Activated CD4-positive, alpha-beta T cell treated with anti-CD3 and anti-CD28 coated beads for 4 hours (primary cell): ENCODE measurements at places on chromosomes 16 and 17.

GRCh38 chr16:12958366-12958765, 57.0 kb downstream of the SHISA9 start:
- DNase-seq = no peak

- no peak for DNase-seq
Observed at GRCh38 chr16:50246299-50247122, 19.8 kb upstream of the ADCY7 start.

DNA sequence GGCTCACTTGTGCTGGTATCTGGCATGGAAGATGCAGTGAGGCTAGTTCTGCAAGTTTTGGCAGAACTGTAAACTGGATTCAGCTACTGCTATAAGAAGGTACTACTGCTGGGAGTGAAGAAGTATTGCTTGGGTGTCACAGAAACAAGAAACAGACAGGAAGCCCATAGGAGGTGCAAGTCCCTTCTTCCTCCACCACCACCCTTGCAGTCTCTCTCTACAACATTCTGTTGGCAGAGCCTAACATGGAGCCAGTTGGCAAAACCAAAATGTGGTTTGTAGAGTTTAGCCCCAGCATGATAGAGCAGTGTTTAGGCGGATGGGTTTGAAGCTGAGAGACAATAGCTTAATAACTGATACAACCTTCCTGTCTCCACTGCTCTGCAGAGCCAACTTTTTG, 72.6 kb downstream of the NLK start:
- DNase-seq = no peak

- no peak for DNase-seq
Observed at GRCh38 chr17:9346296-9346926, 229.2 kb downstream of the STX8 start.

DNA sequence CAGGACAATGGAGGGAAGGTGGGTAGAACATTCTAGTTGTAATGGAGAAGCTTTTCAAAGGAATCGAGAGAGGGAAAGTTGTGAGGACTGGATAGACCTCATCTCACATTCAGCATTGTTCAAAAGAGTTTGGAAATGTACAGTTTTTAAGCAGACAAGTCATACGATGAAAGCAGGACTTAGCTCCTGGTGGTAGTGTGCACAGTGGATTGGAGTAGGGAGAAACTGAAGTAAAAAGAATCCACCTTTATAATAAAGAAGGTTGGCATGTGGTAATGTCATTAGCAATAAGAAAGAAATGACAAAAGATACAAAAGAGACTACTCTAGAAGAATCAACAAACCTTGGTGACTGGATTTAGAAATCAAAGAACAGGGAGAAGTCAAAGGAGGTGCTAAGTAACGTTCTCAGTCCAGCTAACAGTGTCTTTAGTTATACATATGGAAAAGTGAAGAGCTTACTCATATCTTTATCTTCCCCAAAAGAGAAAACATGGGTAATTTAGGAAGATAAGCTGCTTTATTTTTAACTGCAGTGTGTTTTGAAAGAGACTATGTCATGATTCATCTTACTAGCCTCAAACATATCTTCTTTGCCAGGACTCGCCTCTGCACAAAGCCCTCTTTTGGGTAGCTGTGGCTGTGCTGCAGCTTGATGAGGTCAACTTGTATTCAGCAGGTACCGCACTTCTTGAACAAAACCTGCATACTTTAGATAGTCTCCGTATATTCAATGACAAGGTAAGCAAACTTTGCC, 18.7 kb upstream of the EVI2A start:
- no peak for DNase-seq

DNA sequence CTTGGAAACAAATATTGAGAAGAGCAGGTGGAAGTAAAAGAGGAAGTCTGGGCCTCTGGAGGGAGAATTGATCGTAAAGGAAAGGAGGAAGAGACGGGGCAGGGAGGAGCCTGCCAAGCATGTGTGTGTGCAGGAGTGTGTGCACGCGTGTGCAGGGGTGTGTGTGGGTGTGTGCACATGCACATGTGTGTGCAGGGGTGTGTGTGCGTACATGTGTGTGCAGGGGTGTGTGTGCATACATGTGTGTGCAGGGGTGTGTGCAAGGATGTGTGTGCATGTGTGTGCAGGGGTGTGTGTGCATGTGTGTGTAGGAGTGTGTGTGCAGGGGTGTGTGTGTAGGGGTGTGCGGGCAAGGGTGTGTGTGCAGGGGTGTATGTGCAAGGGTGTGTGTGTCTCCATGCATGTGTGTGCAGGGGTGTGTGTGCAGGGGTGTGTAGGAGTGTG, 10.0 kb downstream of the CEP295NL start:
- DNase-seq = no peak

DNA sequence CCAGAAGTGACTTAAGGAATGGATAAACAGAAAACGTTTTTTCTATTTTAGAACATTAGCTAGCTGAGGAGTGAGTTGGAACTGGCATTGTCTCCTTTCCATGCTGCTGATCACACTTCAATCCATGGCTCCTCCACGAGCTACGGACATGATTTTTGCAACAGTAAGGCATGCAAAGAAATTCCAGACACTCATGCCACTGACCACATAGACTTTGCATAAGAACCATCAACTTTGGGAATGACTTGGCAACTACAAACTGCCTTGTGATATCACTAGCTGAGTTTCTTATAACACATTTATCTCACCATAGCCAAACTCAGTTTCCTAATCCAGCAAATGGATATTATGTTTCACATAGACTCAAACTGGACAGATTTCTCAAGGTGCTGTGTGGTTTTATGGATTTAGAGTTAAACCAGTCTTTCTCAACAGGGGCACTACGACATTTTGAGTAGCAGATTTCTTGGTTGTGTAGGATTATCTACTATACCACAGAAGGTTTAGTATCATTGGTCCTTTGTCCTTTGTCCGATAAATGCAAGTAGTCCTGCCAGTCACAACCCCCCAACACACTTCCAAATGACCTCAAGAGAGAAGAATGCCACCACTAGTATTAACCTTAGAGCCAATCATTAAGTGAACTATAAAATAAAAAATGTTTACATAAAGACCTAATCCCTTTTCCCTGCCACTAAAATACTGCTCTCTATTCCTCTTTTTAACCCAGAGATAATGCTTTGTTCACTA, 48.3 kb upstream of the C17orf78 start:
- no peak for DNase-seq

DNA sequence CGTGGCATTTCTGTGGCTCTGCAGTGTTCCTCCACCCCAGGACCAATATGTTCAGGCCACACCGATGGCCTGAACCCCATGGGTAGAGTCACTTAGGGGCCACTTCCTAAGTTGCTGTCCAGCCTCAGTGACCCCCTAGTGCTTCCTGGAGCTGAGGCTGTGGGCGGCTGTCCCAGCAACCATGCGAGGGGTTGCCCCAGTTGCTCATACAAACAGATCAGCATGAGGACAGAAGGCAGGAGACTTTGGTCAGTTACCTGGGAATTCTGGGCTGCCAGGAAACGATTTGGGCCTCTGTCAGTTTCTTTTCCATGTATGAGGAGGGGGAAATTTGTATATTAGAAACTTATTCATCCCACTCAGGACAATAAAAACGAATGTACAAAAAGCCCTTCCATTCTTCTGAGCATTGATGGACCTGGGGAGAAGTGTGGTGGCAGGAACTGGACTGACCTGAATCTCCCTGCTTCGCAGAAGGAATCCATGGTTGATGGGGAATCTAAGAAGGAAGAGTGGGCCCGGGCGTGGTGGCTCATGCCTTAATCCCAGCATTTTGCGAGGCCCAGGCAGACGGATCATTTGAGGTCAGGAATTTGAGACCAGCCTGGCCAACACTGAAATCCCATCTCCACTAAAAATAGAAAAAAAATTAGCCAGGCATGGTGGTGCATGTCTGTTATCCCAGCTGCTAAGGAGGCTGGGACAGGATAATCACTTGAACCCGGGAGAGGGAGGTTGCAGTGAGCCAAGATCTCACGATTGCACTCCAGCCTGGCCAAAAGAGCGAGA, 4.9 kb upstream of the IL32 start:
- DNase-seq = no peak

GRCh38 chr16:79077346-79077745, 523.2 kb downstream of the MAF start:
- no peak for DNase-seq

- no peak for DNase-seq
Observed at GRCh38 chr16:77896415-77897128, 108.2 kb downstream of the VAT1L start.

DNA sequence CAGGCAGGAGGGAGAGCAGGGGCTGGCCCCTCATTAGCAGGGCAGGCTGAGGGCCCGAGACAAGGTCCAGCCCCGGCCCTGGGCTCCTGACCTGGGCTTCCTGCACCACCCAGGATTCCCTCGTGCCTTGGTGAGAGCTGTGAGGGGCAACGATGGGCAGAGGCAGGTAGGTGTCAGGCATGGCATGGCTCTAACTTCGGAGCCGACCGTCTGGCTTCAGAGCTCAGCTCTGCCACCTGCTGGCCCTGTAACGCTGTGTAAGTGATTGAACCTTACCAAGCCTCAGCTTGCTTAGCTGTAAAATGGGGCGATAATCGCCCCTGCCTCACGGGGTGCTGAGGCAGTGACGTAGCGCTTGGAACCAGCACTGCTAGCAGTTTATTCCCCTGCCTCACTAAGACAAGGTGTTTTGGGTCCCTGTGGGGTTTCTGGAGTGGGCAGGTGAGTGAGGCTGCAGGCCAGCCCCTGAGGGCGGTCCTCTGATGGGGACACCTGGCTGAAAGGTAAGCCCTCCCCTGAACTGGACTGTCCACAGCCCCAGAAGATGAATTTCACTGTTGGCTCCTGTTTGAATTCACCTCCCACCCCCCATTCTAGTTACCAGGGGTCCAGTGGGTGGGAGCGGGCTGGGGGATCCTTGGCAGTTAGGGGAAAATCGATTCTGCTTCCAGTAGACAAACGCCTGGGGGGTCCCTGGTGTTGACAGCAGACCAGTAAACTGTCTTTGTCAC, 184.8 kb upstream of the GSE1 start:
- DNase-seq = peak; percentile 38

- DNase-seq = no peak
Observed at GRCh38 chr17:31114956-31115555, 20.3 kb downstream of the NF1 start.

DNA sequence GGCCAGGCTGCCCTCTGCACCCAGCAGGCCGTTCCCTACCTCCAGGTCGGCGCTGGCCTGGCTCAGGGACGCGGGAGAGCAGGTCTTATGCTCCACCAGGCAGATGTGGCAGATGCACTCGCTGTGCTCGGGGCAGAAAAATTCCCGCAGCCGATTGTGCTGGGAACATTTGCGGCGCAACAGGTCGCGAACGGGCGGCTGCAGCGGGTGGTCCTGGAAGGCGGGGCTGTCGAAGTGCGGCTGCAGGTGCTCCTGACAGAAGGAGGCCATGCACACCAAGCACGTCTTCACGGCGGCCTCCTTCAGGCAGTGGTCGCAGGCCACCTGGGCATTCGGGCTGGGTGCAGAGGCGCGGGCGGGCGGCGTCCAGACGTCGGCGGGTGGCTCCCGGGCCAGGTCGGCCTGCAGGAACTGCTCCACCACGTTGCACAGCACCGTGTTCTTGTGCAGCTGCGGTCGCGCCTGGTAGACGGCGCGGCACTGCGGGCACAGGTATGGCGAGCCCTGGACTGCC, 439 bp downstream of the TRIM25 start:
- no peak for DNase-seq

GRCh38 chr17:44880062-44880461, 19.2 kb downstream of the EFTUD2 start:
- no peak for DNase-seq

DNA sequence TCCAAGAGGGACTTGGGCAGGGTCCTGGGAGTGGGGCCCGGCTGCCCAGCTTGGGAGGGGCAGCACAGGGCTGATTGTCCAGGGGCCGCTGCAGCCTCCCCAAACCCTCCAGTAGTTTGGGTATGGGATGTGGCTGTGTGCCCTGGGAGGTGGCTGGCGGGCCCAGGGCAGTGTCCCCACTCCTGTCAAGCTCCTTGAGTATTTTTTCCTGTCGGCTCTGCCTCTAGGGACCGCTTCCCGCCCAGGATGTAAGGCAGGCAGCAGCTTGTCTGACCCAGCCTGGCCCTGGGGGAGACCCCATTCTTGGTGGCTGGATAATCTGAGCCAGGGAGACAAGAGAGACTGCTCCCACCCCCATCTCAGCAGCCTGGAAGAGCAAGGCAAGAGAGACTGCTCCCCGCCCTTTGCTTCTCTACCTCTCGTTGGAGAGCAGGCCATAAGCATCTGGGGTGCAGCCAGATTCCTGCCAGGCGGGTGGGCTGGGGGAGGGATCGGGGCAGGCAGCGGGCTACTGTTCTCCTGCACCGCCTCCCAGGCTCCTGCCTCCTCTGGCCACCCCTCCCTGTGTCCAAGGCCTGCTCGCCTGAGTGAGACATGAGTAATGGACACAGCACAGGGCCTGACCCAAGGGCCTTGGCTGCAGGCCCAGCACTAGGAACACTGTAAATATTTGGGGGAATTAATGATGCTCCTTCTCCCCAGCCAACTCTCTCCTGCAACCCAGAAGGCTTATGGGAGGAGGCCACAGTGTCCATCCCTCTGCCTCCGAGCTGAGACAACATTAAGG, 18.4 kb upstream of the ITGA3 start:
- no peak for DNase-seq

- no peak for DNase-seq
Observed at GRCh38 chr16:85552980-85553435, 60.1 kb upstream of the GSE1 start.

DNA sequence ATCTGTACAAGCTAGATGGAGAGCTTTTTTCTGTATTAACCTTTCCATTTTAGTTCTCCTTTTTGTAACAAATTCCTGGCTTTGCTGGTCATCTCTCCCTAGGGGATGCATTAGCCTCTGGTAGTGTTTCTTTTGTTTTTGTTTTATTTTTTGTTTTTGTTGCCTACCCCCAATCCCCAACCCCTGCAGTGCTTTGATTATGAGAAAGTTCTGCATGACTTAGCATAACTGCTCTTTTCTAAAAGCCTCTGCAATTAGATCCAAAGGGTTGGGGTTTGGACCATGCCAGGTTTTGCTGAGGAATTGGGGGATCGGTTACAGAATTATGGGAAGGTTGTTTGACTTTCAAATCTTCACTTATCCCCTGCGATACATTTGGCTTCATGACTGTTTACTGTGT, 98.2 kb downstream of the ADAMTS18 start:
- DNase-seq = no peak

DNA sequence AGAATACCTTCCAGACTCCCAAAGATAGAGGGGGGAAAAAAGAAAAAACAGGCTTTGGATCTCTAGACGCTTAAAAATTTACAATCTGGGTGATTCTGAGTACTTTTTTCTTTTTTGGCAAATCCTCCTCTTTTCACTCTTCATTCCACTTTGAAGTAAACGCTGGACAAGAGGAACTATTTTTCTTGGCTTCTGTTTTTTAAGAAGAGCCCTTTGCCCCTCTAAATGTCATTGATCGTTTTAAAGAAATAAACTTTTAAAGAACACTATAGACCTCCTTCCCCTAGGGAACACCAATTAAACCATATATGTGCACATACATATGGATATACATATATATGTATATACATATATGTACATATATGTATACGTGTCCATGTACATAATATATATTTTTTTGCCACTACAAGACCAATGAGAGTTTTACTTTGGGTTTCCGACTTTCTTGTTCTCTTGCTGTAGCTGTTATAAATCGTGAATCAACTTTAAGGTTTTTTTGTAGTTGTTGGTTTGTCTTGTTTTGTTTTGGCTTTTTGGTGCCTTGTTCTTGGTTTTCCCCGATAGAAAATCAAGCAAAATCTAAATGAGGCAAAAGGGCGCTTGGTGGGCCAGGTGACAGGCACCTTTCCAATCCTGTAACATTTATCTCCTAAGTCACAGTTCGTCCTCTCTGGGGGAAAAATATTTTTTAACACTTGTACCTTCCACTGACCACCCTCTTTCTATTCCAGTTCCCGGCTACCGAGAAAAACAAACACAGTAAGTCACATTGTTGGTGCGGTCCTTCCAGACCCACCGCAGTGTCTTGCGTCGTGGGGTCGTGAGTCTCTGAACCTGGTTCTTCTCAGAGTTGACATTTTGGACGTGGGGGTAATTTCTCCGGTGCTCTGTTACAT, 4.4 kb downstream of the FOXF1 start:
- no peak for DNase-seq
